ENCODE measurements at places on chromosomes 1 and 21.

DNA sequence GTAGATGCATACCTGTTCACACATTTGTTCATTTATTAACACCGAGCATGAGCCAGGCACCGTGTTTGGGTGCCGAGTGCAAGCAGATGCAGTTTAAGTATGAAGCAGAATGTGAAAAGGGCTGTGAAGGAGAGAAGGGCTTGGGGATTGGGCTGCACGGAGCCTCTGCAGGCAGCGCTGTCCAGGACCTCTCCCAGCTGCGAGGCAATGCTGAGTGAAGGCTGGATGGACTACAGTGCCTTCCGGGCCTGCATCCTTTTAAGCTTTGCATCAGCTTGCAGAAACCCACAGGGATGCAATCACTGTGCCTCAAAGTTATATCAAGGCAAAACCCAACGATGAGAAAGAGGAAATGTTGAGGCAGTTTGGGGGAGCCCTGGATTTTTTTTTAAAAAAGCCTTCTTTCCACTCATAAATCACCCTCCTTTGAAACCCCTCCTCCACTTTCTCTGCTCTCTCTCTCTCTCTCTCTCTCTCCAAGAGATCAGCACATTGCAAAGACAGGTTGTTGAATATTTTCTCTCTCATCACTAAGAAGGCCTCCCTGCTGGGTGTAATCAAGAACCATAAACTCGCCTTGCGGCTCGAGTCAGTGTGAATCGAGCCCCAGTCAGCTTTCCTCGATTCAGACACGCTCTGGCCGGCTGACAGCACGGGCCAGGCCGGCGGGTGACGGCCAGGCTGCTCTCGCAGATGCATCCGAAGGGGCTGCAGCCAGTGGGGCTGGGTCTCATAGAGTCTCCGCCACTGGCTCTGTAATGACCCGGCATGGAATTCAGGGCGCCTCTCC lies 89.2 kb upstream of the POU3F1 start:
- DNase-seq = no peak

DNA sequence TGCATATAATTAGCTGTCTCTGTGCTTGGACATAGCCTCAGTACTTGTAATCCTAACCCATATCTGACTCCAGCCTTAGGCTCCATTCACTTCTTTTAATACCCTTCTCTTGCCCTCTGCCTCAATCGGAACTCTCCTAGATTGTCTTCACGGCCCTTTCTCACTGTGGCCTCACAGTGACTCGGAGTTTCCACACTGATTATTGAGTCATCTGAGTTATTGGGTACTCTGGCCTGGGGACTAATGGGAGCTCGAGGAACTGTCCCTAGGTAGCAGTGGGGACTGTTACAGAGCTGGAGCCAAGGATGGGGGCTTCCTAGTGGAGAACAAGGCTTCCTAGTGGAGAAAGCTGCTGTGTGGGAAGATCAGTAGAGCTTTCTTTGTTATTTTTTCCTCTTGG lies 17.0 kb downstream of the TRAF5 start:
- DNase-seq = no peak

DNA sequence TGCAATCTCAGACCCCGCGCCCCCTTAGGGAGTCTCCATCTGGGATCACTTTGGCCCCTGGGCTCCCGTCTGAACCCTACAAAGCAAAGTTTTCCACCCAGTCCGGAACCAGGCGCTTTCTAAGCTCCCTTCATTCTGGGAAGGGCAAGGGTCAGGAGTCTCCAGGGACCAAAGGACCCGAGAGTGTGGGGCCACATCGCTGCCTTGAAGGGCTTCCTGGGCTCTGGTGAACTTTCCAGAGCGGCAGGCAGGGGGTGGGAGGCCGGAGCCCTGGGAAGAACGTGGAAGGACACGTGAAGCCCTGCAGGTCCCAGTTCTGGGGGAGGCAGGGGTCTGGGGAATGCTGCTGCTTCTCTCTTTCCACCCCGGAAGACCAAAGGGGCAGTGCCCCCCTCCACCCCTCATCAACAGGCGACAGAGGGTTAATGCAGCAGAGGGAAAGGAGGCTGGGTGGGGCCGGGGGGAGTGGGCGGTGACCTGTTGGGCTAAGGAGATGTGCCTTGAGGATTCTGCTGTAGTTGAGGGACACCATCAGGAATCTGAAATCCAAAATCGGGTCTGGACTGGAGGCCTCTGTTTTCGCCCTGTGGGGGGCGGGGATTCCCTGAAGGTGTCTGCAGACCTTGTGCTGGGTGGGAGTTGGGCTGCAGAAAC lies 734 bp downstream of the CDK18 start:
- DNase-seq = no peak

DNA sequence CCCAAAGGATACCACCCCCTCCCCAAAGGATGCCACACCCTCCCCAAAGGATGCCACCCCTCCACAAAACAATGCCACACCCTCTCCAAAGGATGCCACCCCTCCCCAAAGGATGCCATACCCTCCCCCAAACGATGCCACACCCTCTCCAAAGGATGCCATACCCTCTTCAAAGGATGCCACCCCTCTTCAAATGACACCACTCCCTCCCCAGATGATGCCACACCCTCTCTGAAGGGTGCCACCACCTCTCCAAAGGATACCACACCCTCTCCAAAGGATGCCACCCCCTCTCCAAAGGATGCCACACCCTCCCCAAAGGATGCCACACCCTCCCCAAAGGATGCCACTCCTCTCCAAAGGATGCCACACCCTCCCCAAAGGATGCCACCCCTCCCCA lies 21.6 kb upstream of the TRIM17 start:
- DNase-seq = no peak

DNA sequence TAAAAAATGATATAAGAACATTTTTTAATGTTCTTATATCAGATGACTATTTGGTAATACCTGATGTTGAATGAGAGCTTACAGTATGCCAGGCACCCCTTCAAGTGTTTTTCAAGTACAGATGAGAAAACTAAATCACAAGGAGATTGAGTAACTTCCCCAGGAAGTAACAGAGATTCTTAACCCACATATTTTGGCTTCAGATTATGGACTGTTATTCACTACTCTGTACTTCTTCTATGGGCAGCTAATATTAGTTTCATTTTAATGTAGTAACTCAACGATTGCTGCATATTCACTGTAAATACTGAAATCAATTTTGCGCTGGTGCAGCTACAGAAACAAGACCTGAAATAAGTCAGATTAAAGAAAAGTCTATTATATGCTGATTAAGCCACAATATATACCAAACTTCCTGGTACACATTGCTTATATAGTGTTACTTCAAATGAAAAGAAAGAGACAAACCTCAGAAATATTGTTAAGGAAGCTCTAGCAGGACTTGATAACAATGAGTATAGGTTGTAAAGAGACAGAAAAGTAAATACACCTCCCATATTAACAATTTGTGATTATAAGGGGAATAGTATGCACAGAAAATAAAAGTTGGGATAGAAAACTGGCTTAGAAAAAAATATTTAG lies 19.7 kb downstream of the DPYD start:
- no peak for DNase-seq

DNA sequence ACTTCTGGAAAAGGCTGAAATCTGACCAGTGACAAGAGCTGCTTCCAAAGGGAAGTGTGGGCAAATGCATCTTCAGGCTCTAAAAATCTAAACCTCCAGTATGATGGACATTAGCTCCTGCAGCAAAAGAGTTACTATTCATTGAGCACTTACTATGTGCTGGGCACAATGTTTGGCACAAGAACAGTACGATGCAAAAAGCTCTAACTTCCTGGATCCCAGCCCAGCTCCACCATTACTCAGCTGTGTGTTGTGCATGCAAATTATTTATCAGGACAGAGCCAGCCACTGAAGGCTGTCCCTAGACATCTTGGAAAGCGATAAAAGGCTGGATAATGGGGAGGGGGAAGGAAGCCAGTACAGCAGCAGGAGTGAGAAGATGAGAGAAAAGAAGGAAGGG lies 143.5 kb downstream of the ELAVL4 start:
- no peak for DNase-seq

DNA sequence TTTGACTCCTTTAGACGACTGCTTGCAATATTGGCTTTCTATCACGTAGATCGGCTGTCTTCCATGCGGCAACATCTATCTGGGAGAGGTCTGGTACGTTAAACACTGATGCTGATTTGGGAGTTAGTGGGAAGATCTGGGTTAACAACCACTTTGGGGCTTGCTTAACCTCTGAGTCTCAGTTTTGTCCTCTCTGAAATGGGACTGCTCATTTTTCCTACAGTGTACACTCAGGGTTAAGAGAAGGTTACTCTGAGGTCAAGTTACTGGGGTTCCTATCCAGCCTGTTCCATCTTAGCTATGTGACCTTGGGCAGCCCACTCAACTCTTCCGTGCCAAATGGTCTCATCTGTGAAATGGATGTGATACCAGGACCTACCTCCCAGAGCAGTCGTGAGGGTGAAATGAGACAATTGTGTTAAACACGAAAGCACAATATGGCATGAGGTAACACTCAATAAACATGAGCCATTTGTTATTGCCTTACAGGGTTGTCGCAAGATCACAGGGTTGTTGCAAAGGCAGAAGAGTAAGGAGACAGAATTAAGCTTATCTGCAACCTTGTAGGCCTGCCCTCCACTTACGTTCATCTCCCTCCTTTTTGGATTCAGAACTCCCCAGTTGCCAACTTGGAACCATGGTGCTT lies 5.6 kb downstream of the ABCA4 start:
- no peak for DNase-seq

GRCh38 chr1:76659171-76659940 lies 207.9 kb upstream of the ST6GALNAC5 start:
- no peak for DNase-seq

- no peak for DNase-seq
Observed at GRCh38 chr1:224525411-224526040, 90.6 kb upstream of the CNIH3 start.

DNA sequence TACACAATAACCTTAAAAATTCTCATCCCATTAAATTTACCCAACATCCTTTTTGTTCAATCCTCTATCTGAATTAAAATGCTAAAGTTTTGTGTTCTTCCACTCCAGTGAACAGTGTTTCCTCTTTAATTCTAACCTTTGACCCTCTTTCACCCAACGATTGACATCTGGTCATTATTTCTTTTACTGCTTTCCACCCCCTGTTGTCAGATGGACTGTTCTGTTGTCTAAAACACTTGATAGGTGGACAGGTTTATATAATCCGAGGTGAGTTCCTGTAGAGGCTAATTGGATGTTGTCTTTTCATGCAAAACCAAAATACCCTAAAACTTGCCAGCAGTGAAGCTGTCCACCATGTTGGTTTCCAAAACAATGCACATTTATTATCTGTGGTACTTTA lies 73.4 kb upstream of the SERTAD4 start:
- no peak for DNase-seq

- no peak for DNase-seq
Observed at GRCh38 chr1:233598891-233599541, 14.9 kb upstream of the KCNK1 start.

DNA sequence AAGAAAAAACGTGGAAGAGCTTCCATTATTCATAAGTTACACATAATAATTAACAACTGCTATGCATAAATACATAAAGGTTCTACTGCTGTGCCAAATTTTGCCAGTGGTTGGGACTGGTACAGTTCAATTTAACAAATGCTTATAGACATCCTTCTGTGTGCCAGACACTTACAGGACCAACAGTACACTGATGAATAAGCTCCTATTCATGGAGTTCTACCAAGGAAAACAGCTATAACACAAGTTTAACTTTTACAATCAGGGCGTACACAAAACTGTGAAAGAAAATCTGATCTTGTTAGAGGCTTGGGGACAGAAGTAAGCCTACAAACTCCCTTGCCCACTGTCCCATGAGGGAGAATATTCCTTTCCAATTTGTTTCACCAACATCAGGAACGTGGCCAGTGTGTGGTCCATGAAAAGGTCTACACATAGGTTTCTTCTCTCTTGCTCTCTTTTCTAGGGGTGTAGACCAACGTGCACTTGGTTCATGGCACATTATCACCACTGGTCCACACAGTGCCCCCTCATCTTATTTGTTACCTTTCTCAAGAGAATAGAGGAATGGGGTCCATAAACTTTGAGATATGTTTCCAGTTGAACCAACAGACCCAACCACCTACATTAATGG lies 10.1 kb downstream of the NRIP1 start:
- no peak for DNase-seq

GRCh38 chr1:116409751-116410191 lies 36.7 kb downstream of the ATP1A1 start:
- no peak for DNase-seq

DNA sequence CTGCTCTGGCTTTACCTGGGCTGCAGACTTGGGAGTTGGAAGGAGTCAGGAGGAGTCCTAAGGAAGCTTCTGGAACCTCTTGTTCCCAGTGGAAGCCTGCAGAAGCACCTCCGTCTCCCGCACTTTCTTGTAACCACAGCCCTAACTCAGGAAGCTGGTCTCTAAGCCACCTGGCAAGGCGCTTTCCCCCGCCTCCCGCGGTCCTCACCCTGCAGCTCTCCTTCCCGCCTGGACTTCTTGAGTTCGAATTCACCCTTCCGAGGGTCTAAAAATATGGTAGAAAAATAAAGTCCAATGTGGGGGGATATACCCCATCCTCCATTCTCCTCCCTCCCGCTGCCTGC lies 15.1 kb downstream of the PAX7 start:
- no peak for DNase-seq

- DNase-seq = no peak
Observed at GRCh38 chr1:40847023-40847745, 15.0 kb downstream of the CITED4 start.

DNA sequence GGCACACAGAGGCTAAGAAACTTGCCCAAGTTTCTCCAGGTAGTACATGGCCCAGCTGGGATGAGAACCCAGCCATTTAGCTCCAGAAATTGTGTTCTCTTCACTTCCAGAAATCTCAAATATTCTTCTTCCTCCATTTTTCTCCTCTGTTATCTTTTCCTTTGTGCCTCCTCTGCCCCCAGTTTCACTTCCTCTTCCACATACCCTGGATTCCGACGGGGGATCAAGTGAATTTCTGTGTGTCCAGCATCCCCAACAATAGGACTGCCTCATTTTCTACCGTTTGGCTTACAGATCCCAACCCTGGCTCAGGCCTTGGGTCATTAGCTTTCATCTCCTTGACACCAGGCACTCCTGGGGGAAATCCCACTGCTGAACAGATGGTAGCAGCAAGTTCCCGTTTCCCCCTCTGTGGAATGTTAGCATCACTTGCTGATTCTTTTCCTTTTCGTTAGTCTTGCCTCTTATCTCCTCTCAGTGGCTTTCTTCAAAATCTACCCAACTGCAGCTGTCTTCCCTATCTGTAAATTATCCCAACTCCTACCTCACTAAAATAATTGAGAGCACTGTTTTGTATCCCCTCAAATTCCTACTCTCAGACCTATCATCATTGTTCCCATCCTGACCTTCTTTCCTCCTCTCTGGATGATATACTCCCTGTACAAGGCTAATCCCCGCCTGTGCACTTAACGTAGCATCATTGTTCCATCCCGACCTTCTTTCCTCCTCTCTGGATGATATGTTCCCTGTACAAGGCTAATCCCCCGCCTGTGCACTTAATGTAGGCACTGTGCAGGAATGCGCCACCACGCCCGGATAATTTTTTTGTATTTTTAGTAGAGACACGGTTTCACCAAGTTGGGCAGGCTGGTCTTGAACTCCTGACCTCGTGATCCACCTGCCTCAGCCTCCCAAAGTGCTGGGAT lies 36.5 kb downstream of the SCCPDH start:
- no peak for DNase-seq

All from activated CD8-positive, alpha-beta memory T cell treated with anti-CD3 and anti-CD28 coated beads, Interleukin-2, amount 50 U/mL, for 48 hours (primary cell).